H4 (cell line): ENCODE measurements at places on chromosomes 11 and 22. TPM values are rescaled to one million over a fixed set of nuclear protein-coding genes. Genes with fewer than 3 reads are reported as not detected.

Gene MIOX
- total RNA-seq: not detected in 2 replicates

Gene TPBGL
- total RNA-seq: not detected in 2 replicates

Gene SNX32
- total RNA-seq: not detected in 2 replicates

Gene CHRM1
- not detected in 2 replicates for total RNA-seq

Gene PRG2
- not detected in 2 replicates for total RNA-seq

Gene APOA5
- total RNA-seq: not detected in 2 replicates

Gene LARGE1
- total RNA-seq: 3.9 and 4.6 TPM in 2 replicates
